Subcutaneous adipose tissue (tissue), 4 donors: ENCODE measurements at places on chromosomes 1 and 21. TPM values are rescaled to one million over a fixed set of nuclear protein-coding genes. Genes with fewer than 3 reads are reported as not detected.

Gene VHLL
- not detected for total RNA-seq

Gene NUCKS1
- total RNA-seq, result 60.2 TPM

Gene MAGOH
- total RNA-seq, result 47.4 TPM

Gene GJA4
- total RNA-seq, result 9.9 TPM

Gene SPRR3
- total RNA-seq, result not detected

Gene SIK1
- 10.4 TPM for total RNA-seq

Gene STMN1
- total RNA-seq, result 89.6 TPM

Gene FAM167B
- 0.88 TPM for total RNA-seq
